ENCODE measurements at places on chromosomes 7 and 10.

GRCh38 chr7:106984034-106984433 is 60.5 kb upstream of the PRKAR2B start:
- no peak for DNase-seq

GRCh38 chr7:16409777-16410176 is 11.6 kb downstream of the CRPPA start:
- no peak for DNase-seq

GRCh38 chr10:132541601-132542011 is 4.0 kb downstream of the INPP5A start:
- DNase-seq: no peak

- DNase-seq: no peak
Observed at GRCh38 chr7:151893405-151893923, 16.5 kb upstream of the PRKAG2 start.

DNA sequence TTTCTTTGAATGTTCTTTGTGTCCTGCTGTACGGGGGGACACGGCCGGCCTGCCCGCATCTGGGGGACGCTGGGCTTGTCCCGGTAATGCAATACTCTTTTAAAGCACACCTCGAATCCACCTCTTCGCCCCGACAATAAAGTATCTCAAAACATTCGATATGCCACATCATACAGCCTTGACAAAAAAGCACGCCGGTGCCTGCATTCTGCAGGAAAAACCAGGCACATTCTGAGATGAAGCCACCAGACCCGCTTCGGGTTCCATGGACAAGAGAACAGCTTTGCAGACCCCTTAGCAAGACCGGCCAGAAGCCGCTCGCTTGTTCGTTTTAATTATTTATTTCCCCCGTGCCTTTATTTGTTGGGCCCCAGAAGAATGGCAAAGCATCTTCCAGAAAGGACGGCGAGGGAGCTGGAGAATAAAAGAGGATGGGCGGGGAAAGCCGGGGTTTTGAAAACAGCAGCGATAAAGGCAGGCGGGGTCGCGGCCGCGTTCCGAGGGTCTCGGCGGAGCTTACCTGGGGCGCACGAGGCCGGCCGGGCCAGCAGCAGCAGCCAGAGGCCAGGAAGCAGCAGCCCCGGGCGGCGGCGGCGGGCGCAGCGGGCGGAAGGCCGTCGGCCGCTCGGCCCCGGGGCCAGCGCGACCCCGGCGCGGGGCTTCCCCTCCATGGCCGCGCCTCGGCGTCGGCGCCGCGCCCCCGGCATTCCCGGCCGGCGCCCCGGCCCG is 462 bp downstream of the KIAA1549 start:
- DNase-seq: peak; percentile 37

GRCh38 chr7:76062254-76062653 is 14.3 kb downstream of the MDH2 start:
- DNase-seq: no peak

- DNase-seq: no peak
Observed at GRCh38 chr7:85489498-85489897, 302.6 kb upstream of the SEMA3D start.

DNA sequence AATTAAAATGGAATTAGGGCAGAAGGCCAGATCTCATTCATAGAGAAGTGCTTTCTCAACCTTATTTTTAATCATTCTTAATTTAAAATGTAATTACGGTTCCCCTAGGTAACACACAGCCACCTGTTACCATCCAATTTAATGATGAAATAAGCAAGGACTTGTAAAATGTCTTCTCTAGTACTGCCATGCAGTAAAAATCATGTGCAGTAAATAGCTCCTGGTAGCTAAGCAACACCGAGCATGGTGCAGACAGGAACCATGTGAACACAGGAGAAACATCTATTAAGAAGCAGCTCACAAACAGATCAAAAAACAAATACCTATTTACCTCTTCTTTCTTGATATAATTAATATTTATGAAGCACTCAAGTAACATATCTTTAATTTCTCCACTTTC is 15.1 kb downstream of the NCAPG2 start:
- DNase-seq: no peak

DNA sequence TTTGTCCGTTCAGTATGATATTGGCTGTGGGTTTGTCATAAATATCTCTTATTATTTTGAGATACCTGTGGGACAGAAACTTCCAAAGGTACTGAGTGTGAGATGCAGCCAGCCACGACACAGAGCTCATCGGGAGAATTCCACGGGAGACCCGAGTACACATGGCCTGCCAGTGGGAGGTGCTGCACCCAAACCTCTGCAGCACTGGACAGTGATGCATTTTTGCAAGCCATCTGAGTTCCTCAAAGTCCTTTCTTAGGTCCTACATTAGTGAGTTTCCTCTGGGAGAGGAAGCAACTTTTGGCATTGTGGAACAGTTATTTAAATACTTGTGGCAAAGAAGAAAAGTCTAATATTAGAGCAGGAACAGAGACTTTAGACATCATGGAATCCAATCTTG is 77.5 kb downstream of the ARID5B start:
- no peak for DNase-seq

- DNase-seq: peak; percentile 83
Observed at GRCh38 chr7:122885583-122886356, 490 bp downstream of the CADPS2 start.

- no peak for DNase-seq
Observed at GRCh38 chr7:79988653-79989052, 146.0 kb upstream of the GNAI1 start.

DNA sequence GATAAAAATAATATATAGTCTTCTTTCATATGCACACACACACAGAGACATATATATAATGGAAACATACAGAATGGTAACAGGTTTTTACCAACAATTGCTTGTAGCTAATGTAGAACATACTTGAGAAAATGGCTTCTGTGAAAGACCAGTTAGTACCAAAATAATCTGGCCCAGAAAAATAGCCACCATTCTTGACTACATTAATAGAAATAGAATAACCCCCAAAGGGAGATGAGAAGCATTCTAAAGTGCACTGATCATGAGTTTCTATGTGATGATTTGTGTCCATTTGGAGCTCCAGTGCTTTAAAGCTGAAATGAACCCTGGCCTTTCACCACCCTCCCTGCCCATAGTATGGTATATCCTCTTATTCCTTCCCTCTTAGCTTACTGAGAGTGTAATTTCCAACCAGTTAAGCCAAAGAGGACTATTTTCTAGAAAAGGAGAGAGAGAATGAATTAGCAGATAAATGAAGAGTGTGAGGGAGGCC is 22.9 kb upstream of the IFIT2 start:
- DNase-seq: no peak

GRCh38 chr10:49539320-49539885 is 482 bp upstream of the ERCC6 start:
- DNase-seq: peak; percentile 34

GRCh38 chr10:75211007-75211691 is 553 bp downstream of the VDAC2 start:
- no peak for DNase-seq

DNA sequence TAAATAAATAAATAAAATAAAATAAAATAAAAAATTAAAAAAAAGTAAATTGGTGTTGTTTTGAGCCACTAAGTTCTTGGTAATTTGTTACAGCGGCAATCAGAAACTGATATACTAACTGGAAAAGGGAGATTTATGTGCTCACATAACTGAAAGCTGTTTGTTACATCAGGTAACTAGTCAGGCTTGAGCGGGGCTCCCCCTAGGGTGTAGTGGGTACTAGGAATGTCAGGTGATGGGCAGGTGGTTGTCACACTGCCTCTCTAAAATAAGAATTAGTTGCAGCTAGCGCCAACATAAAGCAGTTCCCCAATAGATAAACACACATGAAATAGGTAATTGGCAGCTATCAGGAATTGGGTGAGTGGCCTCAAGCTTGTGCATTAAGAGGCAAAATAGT is 1336.9 kb downstream of the XPNPEP1 start:
- DNase-seq: no peak

DNA sequence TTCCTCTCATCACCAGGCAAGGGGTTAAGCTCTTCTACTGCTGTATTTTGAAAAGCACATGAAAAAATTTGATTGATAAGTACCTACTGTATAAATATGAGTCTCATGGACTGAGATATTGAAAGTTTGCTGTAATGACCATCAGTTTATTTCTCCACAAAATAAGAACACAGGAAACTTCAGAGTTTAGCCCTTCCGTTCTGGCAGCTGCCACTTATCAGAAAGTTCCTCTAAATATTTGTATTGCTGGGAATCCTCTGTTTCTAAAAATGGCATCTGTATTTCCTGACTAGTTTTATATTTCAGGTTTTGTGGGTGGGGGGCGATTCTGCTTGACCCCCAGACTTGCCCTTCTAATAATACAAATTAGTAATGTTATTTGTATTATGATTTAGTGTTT is 92.0 kb downstream of the LYZL2 start:
- DNase-seq: no peak

DNA sequence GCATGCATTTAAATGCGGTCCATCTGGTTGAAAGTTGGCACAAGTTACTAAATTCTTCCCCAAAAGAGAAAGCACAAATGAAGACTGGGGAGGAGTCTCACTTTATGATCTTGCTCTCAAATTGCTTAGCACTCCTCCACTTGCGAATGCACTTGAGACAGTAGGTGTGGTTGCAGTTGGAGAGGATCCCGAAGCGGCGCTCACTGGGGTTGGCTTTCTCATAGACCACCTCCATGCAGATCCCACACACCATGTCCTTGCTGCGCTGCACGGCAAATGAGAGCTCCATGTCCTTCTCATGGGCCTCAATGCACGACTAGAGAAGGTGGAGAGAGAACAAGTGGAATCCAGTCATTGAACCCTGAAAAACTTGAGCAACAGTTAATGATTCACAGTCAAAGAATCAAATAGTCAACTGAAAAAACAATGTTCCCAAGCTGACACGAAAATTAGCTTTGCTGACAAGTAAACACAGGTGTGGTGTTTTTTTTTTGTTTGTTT is 22.7 kb downstream of the MKRN1 start:
- DNase-seq: no peak

DNA sequence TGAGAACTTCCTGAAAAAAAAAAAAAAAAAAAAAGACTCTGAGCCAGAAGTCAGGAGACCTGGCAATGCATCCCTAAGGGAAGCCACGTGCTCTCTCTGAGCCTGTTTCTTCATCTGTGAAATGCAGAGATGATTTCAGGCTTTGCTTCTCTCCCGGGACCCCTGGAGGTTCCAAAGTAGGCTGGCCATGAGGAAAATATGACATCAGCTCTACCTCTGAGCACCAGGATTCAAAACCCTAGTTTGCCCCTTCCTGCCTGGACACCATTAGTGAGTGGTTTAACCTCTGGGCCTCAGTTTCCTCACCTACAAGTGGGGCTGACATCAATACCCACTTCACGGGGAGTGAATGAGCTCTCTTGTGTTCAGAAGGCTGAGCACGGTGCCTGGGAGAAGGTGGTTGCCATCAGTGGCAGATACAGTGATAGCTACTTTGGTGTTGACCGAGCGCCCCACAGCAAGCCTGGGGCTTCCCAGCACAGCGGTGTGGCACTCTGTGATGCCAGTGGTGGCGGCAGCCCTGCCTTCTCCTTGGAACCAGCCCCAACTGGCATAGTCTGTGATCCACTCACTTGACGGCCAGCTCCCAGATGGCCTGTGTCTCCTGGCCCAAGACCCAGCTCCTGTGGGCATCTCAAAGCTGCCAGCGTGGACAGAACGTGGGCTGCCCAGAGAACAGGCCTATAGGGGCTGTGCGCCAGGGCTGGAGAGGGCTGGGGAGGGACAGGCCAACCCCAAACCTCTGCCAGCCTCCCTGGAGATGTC is 153.1 kb upstream of the UNC5B start:
- DNase-seq: no peak

DNA sequence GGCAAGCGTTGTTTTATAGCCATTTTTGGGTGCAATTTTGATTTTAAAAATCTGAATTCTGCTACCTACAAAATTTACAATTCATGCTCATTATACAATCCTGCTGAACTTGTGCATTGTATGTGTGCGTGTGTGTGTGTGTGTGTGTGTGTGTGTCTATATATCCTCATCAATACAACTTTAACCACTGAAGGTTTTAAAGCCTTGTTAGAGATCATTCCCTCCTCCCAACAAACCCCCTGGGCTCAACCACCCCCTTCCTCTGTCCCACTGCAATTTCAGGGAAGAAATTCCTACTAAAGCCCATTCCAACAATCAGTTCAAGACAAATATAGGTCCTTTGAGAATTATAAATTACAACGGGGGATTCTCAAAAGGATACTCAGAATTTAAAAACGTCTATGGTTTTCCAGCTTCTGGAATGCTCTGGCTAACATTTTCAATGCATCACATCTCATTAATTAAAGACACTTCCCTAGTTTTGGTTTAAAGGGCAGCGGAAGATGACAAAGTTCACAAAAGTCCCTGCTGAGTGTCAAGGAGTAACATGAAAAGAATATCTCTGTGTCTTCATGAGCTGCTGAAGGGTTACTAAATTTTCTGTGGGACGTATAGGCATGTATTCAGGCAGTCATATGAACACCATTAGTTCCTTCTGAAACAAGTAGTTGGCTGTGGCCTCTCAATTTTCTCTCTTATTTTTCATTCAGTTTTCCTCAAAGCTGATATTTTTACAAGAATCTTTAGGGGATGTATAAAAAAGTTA is 889 bp upstream of the SEMA3A start:
- no peak for DNase-seq

DNA sequence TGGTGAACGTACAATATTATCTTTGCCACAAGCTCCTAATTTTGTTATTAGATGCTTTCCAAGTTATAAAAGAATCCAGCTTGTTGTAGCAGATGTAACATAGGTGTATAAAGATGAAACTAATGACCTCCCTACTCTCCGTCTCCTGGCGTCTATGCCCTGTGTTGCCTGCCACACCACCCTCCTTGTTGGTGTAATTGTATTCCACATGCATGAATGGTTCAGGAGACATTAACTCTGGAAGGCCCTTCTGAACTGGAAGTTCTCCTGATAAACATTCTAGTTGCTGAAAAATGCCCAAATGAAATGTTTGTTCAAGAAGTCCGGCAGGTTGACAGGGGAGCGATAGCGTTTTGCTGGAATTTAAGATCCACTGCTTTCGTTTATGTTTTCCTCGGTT is 53.9 kb upstream of the SEPHS1 start:
- no peak for DNase-seq

GRCh38 chr10:79396520-79396919 is 48.9 kb downstream of the ZCCHC24 start:
- DNase-seq: no peak

DNA sequence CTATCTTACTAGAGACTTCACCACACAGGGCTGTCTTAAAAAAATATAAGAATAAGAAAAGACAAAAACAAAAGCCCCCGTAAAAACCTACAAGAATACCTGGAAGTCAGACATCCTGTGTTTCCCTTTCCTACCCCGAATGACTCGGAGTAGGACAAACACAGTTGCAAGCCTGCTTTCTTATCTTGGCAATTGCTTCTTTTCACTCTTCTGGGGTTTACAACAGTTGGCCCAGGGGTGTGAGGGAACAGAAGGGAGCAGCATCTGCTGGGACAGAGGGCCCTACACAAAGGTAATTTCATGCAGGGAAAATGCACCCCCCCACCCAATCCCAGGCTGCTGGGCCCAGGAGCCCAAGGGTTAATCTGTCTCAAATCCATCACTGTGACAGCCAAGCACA is 220.6 kb downstream of the ARHGAP12 start:
- DNase-seq: peak; percentile 10
